HFF-Myc (cell line): ENCODE measurements at places on chromosomes 1 and 21.
A peak's percentile ranks its signal among the peaks of the same experiment; 100 is the strongest.

DNA sequence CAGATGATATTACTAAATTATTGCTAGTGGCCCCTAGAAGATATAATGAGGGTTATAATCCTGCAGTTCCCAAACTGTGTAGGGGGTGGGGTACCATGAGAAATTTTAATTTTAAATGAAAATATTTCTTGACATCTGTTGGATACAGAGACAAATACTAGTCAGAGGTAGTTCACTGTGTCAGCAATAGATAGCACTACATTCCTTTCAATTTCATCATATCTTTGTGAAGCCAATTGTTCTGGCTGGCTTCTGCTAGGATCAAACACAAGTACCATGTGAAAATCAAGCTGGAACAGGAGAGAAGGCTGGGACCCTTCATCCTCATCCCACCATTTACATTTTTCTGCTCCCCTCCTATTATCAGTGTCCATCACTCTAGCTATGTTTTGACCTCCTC lies 208.1 kb downstream of the USH2A start:
- no peak for DNase-seq

GRCh38 chr1:187443939-187444338 lies 615.2 kb downstream of the PLA2G4A start:
- DNase-seq, result no peak

DNA sequence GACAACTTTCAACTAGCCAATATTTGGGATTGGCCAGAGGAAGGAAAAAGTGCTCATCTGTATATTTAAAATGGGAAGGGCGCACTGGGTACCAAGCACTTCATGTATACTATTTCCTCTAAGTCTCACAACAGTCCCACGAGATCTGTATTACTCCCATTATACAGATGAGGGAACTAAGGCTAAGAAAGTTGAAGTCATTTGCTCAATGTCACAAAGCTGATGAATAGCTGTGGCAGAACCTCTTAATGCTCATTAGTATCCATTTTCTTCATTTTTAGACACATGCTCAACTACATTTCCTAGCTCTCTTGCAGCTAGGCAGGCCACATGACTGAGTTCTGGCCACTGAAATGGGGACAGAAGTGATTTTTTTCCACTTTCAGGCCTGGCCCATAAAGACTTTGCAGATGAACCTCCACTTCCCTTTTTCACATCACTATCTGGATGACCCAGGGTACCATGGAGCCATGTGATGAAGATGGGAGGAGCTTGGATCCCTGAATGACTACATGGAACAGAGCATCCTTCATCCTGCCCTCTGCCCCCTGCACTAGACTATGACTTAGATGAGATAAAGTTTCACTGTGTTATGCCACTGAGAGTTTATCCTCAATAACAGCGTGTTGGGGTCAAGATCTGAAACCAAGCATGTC lies 31.8 kb downstream of the ATF3 start:
- DNase-seq, result no peak

GRCh38 chr1:235843461-235843961 lies 23.2 kb downstream of the LYST start:
- DNase-seq, result peak; percentile 49

DNA sequence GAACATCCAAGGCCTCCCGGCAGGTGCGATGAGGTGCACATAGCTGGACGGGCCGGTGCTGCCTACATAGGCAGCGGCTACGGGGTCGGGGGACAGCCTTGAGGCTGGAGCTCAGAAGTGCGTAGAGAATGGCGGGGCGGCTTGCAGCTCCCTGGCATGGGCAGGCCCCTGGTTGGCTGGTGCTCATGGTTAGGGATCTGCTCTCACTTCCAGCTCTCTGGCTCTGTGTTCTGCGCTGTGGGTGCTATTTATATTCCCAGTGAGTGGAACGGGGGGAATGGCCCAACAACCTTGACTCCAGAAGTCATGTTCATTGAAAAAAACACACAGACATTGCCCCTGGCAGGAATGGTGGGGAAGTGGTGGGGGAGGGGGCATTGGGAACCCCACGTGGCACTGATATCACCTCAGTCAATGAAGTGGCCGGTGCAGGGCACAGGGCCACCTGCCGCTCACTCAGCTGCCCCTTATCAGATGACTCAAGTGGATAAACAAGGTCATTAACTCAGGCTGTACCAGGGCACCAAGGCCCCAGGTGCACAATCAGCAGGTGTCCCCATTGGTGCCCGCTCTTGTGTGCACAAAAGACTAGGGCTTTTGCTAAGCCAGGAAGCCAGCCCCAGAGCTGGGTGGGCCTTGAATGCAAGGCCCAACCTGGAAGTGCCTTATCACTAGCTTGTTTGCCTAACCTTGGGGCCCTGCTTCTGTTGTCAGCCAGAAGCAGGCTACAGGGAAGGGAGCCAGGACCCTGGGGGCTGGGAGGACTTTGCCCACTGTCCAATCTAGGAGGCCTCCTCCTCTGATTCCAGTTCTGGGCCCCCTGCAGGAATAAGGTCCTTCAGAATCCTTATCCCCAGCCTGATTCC lies at the start of gene NR0B2:
TSS of gene NR0B2 (minus strand) at position 222 of the 866 bp plus-strand sequence. CDS start at position 187, 35 bp downstream.
- DNase-seq, result no peak

DNA sequence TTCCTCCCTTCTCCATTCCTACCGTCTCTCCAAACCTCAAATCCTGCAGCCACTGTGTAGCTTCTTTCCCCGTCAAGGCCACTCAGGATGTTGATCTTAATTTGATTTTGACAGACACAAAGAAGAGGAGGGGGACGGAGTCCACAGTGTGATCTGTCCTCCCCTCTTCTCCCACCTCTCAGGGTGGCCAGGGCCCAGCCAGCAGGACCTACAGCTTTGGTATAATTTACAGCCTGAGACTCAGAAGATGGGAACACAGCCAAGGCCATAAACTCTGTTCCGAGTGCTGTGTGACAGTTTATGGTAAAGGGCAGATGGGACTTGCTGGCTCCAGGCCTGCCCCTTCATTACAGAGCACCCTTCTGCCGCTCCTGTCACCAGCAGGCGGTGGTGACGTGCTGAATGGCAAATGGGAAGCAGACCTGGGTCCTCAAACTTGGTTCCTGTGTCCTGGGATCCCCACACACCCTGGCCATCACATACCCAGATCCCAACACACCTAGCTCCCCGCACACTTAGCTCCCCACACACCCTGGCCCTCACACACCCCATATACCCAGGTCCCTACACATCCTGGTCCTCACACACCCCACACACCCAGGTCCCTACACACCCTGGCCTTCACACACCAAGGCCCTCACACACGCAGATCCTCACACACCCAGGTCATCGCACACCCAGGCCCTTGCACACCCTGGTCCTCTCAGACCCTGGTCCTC lies 71.6 kb downstream of the CD2 start:
- no peak for DNase-seq

DNA sequence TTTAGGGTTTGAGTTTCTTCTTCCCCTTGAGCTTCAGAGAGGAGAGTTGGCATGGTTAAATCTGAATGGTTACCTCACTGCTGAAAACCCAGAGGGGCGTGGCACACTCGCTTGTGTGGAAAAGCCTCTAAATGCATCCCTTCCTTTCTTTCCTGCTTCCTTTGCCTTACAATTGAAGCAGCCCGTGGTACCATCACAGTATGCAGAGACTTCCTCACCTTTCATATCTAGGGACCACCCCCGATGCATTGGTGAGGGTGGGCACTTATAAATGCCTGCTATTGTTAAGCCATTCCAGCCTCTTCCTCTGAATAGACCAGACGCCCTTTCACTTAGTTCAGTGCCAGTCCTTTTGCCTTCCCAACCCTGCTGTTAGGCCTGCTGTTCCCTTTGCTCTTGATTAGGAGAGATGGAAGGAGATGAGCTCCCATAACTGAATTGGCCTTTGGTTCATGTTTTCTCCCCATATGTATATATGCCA lies 21.9 kb upstream of the LAX1 start:
- DNase-seq, result no peak

GRCh38 chr1:100404821-100405220 lies 52.5 kb downstream of the CDC14A start:
- no peak for DNase-seq

GRCh38 chr1:209421978-209422680 lies 161.4 kb upstream of the CAMK1G start:
- DNase-seq, result no peak

DNA sequence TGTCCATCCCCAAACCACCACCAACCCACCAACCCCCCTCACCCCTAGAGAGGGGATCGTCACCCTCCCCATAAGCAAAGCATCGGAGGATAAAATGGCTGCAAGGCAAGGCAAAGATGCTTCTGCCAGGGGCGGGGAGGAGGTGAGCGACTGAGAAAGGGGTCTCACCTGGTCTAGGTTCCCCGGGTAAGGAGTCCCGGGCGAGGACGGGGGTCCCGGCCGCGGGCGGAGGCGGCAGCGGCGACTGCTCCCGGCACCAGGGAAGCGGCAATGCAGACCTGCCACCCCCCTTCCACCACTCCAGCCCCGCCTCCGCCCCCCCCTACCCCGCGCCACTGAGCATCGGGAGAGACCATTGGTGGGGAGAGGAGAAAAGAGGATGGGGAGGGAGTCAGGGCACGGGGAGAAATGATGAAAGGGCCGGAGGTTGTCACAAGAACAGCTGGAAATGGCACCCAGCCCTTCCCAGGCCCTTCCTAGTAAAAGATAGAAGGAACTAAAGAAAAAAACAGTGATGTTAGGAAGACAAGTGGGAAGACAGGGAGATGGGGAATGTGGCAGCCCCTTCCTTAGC lies at the start of gene SV2A:
TSS of gene SV2A (minus strand) at position 274 of the 574 bp plus-strand sequence. CDS start 4,004 bp downstream, outside the sequence.
- no peak for DNase-seq

DNA sequence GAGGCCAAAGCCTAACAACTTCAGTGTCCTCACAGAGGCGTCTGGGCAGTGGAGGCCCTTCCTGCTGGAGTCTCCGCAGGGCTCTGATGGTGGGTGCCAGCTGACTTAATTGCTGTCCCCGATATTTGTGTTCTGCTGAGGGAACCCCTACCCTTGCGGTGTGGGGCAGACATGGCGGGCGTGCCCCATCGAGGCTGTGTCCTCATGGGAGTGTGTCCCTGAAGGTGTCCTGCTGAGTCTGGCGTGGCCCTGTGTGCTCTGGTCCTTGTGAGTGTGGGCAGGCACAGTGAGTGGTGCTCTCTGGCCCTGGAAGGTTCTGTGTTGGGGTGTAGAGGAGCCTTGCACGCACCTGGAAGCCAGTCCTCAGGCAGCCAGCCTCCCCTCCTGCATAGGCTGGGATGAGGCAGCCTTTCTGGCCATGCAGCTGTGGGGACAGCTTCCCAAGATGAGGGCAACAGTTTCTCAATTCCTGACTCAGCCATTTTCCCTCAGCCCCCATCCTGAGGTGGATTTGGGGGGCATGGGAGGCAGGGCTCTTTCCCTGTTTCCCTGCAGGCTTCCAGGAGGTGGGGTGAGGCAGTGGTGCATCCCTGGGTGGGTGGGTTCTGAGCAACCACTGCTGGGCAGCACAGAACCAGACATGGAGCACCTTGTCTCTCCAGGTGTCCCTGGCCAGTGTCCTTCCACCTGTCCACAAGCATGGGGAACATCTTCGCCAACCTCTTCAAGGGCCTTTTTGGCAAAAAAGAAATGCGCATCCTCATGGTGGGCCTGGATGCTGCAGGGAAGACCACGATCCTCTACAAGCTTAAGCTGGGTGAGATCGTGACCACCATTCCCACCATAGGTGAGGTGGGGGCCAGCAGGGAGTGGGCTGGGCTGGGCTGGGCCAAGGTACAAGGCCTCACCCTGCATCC lies 6.5 kb downstream of the C1orf35 start:
- DNase-seq, result no peak

- DNase-seq, result no peak
Observed at GRCh38 chr1:203166192-203166940, 9.3 kb downstream of the MYBPH start.

GRCh38 chr1:5793516-5793915 lies 198.7 kb downstream of the NPHP4 start:
- no peak for DNase-seq

GRCh38 chr1:6490181-6491080 lies 1.0 kb downstream of the PLEKHG5 start:
- DNase-seq, result peak; percentile 39

- DNase-seq, result no peak
Observed at GRCh38 chr1:200233393-200233792, 176.4 kb downstream of the ZNF281 start.

DNA sequence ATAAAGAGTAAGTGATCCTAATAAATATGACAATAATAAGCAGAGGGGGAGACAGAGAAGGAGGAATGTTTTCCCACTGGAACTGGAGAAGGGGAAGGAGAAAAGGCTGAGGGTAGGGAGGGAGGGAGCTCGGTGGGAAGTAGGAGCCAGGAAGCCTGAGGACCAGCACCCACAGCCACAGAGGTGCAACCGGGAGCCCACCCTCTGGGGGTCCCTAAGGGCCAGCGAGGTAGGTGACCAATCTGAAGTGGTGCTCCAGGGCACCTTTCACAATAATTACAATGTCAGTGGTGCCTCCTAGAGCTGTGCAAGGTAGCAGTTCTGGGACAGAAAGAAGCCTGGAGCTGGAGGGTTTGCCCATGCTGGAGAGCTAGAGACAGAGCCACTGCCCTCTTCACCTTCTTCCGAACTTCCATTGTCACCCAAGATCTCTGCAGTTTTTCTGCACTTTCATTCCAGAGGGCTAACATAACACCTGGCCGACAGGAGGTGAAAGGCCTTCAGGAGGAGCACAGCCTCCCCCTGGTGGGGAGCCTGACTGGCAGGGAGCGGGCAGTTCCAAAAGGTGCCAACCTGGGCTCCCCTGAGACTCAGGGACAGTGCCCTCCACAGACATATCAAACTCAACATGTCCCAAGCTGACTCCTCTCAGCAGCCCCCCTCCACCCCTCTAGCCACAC lies 4.1 kb upstream of the AHCYL1 start:
- DNase-seq, result no peak

DNA sequence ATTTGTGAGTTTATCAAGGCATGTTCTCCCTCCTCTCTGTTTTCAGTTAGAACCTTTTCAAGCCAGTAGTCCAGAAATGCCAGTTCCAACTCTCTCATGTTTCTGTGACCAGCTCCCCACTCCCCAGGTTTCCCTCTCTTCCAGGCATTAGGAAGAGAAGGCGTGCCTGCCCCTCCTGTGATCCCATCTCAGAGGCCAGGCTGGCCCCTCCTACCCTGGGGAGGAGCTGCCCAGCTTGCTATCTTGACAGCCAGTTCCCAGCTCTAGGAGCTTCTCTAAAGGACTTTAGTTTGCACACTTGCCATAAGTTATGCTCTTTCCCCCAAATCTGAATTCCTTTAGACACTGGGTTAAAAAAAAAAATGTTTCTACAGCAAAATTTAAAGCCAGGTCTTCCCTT lies 8.9 kb downstream of the HYI start:
- DNase-seq, result no peak
